ENCODE measurements at places on chromosomes 2 and 18.

DNA sequence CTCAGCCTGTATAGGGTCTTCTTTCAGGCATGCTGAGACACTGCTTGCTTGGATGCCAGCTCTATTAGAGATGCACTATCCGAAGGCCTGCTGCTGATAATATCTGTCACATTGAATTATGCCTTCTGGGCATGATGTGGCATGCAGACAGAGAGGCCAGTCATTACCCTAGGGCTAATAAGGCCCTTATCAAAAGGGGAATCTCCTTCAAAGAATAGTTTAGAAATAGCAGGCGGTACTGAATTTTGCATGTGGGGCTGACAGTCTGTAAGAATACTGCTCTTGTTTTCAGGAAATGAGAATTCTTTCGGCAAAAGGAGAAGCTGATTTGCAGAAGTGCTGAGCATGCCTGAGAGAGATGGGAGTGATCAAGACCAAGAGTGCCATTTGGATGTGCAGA lies 13.1 kb upstream of the LHCGR start:
- DNase-seq = no peak

GRCh38 chr2:160565099-160565845 lies 71.7 kb upstream of the RBMS1 start:
- no peak for DNase-seq

DNA sequence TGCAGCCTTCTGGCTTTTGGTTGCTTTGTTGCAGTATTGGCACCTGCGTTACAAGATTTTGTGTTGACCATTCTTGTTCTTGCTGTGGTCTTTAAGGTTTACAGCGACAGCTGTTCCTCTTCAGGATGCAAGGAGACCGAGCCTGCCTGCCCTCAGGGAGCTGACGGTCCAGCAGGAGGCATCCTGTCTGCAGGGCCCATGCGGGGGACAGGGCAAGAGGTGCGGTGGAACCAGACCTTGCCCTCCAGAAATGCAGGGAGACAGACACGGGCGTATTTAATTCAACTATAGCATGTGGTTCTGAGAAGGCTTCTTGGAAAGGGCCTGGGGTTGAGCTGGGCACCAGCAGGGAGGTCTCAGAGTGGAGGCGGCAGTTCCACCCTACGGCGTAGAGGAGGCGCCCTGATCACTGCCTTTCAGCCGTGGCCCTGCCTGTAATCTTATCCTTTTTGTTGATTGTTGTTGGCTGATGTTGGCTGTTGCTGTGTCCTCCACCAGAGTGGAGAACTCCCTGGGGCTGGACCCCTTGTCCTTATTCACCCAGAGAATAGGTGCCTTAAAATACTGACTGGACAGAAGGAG lies 71.7 kb downstream of the HPCAL1 start:
- DNase-seq = no peak

GRCh38 chr2:102187496-102188150 lies 800 bp downstream of the IL1RL2 start:
- DNase-seq = peak; percentile 58

GRCh38 chr2:24918326-24919036 lies 1.6 kb downstream of the ADCY3 start:
- no peak for DNase-seq

DNA sequence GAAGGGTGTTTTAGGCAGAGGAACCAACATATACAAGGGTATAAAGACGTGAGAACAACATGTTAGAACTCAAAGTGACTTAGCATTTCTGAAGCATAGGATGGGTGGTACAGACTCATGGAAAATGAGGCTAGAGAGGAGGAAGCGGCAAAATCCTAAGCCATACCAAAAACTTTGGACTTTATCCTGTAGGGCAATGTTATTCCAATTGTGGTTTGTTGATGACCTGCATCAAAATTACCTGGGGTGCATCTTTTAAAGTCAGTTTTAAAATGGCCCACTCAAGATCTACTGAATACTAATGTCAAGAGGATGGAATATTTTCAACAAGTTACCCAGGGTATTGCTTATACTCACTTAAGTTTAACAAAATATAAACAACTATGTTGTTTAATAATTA lies 34.8 kb downstream of the RAPH1 start:
- no peak for DNase-seq

DNA sequence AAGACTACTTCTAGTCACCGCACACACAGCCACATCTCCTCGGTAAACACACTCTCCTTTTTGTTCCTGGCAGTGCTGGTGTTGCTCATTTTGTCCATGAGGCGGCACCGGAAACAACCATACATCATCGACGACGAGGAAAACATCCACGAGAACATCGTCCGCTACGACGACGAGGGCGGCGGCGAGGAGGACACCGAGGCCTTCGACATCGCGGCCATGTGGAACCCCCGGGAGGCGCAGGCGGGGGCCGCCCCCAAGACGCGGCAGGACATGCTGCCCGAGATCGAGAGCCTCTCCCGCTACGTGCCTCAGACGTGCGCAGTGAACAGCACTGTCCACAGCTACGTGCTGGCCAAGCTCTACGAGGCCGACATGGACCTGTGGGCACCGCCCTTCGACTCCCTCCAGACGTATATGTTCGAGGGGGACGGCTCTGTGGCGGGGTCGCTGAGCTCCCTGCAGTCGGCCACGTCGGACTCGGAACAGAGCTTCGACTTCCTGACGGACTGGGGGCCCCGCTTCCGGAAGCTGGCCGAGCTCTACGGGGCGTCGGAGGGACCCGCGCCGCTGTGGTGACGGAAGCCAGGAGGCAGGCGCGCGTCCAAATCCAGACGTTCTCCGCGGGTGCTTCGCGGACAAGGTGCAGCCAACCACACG lies 221.0 kb downstream of the CDH20 start:
- peak; percentile 7 for DNase-seq

DNA sequence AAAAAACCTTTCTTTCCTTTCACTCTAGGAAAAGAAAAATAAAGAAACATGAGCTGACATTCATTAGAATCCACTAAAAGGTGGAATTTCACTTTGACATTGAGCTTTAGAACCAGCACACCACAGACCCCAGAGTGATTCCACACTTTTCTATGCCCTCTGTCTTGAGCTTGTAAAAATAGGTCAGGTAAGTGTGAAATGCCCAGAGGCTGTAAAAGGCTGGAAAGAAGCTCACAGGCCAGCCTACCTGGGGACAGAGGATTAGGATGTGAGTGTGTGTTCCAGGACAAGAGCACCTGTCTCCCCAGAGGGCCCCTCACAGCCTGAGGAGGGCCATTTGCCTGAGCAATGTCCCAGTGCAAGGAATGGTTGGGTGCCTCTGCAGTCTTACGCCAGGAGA lies 56.3 kb upstream of the MYO3B start:
- DNase-seq = no peak
